ENCODE measurements at places on chromosomes 12 and 14.

DNA sequence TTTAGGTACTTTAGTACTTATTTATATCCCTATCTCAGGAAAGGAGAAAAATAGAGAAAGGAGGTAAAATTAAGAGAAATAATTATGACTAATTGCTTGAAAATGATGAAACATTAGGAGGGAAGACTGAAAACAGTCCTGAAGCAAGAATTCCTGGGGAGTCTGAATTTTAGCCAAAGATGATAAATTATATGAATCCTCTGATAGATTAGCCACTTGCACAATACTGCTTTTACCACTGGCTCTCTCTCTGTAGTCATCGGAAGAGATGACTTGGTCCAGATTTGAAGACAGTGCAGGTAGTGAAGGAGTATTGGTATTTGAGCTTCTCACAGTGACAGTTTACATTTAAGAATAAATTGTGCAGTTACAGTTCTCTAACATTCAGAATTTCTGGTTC lies 83.8 kb upstream of the CLEC14A start:
- no peak for DNase-seq

DNA sequence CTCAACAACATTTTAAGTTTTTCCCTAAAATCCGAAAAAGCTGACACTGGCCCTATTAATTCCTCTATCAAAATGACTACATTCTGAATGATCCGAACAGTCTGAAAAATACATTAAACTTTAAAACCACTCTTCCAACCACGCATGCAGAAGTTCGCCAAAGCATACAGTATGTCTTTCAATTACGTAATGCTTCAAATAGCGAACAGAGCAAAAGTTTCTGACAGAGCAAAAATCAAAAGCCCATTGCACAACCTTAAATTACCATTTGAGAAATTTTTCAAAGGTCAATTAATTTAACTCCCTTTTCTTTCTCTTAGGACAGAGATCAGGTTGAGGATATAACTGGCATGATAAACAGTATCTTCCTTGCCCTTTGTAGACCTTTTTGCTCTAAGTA lies 33.2 kb downstream of the LRIG3 start:
- DNase-seq, result no peak

DNA sequence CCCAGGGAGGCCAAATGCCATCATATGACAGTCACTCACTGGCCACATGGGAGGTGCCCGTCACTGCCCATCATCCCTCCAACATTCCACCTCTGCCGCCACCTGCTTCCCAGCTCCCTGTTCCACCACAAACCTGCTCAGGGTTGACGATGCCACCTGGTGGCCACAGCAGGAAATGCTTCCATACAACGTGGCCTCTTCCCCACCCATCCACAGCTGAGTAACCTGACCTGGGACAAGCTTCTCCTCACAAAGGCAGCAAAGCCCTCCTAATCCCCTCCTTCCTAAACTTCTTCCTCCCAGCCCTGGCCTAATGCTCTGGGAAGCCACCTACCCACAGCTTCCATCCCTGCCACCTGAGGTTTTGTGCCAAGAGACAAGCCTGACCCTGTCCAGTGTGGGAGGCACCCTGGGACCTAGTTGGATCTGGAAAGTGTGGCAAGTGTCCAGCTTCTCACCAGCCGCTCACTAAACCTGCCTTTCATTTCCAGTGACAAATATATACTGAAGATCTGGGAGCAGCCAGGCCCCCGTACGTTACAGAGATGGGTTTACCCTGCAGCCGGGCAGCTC lies 4.3 kb downstream of the DEGS2 start:
- no peak for DNase-seq

DNA sequence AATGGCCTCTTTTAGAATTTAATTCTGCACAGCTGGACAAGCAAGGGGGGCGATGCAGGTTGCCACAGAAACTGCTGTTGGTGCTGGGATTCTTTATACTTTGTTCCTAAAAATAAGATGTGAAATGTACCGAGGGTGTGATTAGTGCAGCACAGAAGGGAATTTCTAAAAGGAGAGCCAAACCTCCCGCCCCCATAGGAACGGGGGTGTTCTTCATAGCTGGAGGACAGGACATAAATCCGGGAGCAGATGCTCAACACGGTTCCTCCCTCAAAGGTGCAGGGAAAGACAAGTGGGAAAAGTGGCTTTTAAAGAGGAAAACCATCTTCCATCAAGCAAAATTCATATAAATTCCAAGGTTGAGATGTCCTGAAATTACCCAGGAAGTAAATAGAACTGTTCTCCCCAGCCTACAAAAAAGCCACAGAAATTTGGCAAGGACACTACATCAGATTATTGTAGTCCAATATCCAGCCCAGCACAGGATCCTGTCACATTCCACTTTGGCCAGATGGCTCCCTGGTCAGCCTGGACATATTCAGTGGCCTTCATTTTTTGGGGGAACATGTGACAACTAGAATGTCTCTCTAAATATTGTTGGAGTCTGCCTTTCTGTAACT lies 51.4 kb upstream of the TMX1 start:
- DNase-seq, result no peak

GRCh38 chr14:51019089-51019488 lies 74.8 kb upstream of the PYGL start:
- DNase-seq, result no peak

Measured in naive thymus-derived CD8-positive, alpha-beta T cell (primary cell).